ENCODE measurements at places on chromosomes 7 and 10.
A peak's percentile ranks its signal among the peaks of the same experiment; 100 is the strongest.

- no peak for DNase-seq
Observed at GRCh38 chr7:54397836-54398612, 144.2 kb upstream of the VSTM2A start.

GRCh38 chr7:32224276-32224675, 154.1 kb upstream of the PDE1C start:
- DNase-seq, result no peak

DNA sequence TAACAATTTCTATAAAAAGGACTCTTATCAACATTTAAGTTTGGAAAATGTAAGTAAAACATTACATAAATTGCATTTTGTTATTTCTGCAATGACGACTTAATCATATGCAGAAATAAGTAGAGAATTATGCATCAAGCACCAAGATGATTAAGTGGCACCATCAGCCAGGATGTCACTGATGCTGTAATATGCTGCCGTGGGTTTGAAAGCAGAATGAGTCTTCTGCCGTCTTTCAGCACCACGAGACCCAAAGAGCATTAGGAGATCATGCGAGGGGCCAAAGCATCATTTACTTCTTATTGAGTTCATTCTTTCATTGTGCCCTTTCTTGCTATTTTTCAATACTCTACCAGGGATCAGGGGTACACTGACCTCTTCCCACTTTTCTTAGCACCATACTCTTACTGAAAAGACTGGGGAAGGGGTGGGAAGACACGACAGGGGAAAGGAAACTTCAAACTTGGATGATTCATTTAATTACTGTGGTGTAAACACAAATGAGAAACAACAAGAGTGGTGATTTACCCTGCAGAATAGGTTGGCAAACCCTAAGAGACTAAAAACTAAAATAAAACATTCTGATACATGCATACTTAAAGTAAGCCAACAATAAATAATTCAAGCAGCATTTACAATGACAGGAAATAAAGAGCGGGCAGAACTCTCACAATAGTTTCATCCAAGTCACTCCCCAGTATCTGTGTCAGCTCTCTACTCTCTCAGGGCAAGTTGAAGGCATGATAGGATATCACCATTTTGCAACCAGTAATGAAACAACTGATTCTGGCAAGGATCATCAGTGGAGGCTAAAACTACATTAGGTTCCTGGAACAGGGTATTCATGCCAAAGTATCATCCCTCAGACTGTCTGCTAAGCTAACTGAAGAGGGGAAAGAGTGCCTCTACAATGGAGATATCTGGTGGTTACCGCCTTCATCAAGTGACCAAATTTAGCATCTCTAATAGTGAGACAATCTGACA, 70.8 kb downstream of the CUL2 start:
- no peak for DNase-seq

DNA sequence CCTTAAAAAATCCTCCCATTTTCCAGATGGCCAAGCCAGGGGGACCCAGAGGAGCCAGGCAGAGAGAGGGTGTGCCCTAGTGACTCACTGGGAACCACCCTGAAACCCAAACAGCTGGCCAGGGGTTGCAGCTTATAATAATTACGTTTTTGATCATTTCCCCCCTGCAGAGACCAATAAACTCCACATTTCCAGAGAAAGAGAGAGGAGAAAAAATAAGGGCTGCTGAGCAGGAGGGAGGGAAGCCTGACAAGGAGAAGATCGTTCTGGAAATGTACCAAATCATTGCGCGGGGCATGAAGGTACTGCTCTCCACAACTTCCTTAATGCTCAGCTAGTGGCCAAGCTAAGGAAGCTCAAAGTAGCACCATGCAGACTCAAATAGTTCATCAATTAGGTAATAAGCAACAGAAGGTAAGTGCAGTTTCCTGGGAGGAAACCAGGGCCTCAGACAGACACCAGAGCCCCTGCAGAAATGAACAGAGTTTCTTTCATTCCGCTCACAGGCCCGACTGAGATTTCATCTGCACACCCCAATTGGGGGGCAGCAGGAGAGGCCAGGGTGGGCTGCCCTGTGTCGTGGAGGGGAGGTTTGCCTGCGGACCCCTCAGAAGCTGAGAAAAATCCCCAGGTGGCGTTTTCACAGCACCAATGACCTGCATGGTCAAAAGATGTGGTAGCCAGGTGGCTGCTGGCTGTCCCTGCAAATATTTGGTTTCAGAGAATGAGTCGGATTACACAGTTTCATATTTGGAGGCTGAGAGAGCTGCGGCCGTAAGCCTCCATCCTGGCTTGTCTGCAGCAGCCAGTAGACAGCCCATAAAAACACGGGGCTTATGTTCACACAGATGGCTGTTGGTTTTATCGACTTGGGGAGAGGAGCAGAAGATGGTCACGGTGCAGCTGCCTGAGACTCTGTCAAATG, 153.2 kb upstream of the LYZL2 start:
- peak; percentile 39 for DNase-seq

- no peak for DNase-seq
Observed at GRCh38 chr7:106768324-106768751, 96.7 kb upstream of the PIK3CG start.
